Osteoblast (primary cell): ENCODE measurements at places on chromosomes 1 and 21. TPM values are rescaled to one million over a fixed set of nuclear protein-coding genes. Genes with fewer than 3 reads are reported as not detected.

- no peak overlapping the region for H3K4me3 ChIP-seq
- DNase-seq = no peak
- H3K36me3 ChIP-seq = no peaks in the 10 kb centered on the region
- no peaks in the 10 kb centered on the region for H3K4me1 ChIP-seq
- peaks cover 2% of the 10 kb centered on the region for H3K27me3 ChIP-seq
Measured at GRCh38 chr21:42176859-42177258, 42.1 kb upstream of the ABCG1 start.

DNA sequence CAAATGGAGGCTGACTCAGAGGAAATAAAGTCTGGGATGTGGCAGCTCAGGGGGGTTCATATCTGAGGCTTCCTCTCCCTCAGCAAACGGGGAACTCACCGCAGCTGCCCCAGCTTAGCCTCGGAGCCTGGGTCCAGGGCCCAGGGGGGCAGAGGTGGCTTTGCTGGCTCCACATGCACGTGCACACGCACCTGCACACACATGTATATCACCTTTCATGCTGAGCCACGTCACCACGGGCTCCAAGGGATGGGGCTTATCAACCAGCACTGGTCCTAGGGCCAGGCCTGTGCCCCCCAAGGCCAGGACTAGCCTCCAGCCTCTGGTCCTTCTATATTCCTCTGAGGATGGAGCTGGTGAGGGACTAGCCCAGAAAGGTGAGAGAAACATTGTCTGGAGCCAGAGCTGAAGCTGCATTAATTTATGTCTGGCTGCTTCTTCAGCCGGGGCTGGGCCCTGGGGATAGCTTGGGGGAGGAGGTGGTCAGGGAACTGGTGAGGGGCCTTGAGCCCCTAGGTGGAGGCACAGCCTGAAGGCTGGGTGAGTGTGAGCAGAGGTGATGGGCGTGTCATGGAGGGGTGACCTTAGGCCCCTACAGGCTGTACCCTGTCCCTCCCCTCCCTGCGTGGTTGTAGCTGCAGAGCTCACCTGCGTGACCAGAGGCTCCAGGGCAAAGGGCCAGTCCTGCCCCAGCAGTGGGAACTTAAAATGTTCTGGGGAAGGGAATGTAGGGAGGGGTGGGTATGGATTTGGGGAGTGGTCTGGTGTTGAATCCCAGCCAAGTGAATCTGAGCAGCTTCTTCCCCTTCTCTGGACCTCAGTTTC lies 520.8 kb downstream of the PTPRU start:
- no peak overlapping the region for H3K27ac ChIP-seq
- peaks cover 3% of the 10 kb centered on the region for H3K27me3 ChIP-seq
- no peak overlapping the region for H3K4me3 ChIP-seq
- no peak for DNase-seq

- H3K36me3 ChIP-seq = no peaks in the 10 kb centered on the region
- no peaks in the 10 kb centered on the region for H3K27me3 ChIP-seq
- peaks cover 55% of the 10 kb centered on the region for H3K4me1 ChIP-seq
- peak; percentile 93 for DNase-seq
Measured at GRCh38 chr21:32423320-32424190, 11.0 kb downstream of the EVA1C start.

DNA sequence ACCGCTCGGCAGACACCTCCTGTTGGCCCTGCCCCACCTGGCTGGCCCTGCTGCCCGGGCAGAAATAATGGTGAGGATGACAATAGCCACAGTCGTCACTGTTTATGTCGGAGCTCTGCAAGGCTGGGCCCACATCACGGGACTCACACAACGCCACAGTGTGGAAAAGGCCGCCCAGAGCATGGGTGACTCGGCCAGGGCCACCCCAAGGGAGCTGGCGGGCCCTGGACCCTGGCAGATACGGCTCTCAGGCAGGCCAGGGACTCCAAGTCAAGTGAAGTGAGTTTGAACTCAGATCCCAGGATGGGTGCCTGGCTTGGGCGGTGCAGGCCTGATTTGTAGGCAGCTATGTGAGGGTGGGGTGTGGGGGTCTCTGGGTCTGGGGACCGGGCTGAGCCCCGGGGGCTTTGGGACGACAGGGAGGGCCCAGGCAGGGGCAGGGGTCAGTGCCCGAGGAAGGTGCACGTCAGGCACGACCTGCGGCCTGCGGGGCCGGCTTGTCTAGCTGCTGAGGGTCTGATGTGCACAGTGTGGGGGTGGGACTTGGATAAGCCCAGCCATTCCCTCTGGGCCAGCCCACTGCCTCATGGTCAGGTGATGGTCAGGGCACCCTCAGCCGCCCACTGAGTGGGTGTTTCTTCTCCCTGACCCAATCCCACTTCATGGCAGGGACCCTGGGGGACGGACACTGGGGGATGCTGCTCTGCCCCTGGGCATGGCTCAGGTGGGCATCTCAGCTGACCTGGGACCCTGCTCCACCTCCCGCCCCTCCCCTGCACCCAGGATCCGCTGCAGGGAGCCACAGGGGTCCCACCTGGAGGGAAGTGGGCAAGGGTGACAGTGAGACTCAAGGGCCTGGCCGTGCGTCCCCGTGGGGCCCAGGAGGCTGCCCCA lies 1.0 kb downstream of the RNF223 start:
- peaks cover 11% of the 10 kb centered on the region for H3K27me3 ChIP-seq
- no peaks in the 10 kb centered on the region for H3K4me1 ChIP-seq
- H3K4me3 ChIP-seq = no peak overlapping the region
- no peak overlapping the region for H3K27ac ChIP-seq

DNA sequence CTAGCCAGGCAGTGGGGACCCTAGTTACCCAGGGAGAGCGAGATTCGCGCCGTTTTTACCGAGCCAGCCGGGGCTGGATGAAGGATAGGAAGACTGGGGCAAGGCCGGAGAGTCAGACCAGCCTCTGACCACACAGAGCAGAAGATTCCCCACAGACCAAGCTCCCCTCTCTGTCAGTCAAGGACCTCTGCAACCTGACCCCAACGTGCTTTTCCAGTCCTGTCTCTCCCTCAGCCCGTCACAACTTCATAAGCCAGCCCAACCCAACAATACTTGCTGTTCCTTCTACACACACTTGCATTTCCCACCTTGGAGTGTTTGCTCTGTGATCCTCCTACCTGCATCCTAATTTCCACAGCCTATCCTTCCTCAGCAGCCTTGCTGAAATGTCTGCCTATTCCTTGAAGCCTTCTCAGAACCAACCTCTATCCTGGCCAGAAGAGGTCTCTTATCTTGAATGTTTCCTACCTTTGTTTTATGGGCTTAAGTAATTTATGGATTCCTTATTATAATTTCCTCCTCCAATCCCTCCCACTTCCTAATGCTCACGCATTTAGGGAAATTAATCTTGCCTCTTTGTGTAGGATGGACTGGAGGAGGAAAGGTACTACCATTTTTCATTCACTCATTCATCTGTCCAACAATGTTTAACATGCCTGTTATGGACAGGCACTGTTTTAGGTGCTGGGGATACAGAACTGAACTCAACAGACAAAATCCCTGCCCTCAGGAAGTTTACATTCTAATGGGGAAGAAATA lies at the start of gene GSTM3:
GSTM3 (minus strand) TSS at position 424 of the 759 bp plus-strand sequence. CDS start 751 bp downstream, outside the sequence.
- peaks cover 6% of the 10 kb centered on the region for H3K4me1 ChIP-seq
- peak within 1 kb of the TSS; percentile 45 for H3K27ac ChIP-seq
- no peak for DNase-seq
- peaks cover 20% of the 10 kb centered on the region for H3K36me3 ChIP-seq

DNA sequence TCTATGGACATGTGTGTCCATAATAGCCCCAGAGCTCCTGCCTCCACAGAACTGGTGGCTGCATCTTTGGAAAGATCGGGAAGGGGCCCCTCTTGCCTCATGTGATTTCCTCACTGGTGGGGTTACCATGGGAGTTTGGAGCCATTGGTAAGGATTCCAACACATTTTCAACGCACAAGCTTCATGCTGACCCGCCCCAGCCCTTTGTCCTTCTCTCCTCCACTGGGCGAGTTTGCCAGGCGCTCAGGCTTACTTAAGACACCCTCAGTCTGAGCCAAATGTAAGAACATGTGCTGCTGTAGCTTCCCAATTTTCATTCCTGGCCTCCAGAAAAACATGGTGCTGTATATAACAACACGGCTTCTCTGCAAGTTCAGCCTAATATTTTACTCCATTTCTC lies 72.4 kb downstream of the ATP5PO start:
- no peak overlapping the region for H3K4me3 ChIP-seq
- peaks cover 7% of the 10 kb centered on the region for H3K36me3 ChIP-seq
- no peak for DNase-seq
- H3K4me1 ChIP-seq = peaks cover 3% of the 10 kb centered on the region
- no peak overlapping the region for H3K27ac ChIP-seq
- no peaks in the 10 kb centered on the region for H3K27me3 ChIP-seq

Gene CFAP141
- total RNA-seq = not detected in 2 replicates

DNA sequence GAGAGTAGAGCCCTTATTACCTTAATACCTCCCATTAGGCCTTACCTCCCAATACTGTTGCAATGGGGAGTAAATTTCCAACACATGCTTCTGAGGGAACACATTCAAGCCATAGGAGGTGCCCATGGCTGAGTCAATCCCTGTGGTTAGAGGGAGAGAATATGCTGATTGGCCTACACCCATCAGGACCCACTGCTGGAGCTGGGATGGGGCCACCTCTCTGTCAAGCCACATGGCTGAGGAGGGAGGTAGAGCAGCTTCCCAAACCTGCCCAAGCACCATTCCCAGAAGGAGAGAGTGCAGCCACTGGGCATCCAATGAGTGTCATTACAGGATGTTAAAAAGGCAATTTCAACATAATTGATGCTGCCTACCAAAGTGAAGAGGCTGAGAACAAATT lies 228.1 kb downstream of the C1orf94 start:
- no peaks in the 10 kb centered on the region for H3K36me3 ChIP-seq
- DNase-seq = no peak
- no peak overlapping the region for H3K27ac ChIP-seq

DNA sequence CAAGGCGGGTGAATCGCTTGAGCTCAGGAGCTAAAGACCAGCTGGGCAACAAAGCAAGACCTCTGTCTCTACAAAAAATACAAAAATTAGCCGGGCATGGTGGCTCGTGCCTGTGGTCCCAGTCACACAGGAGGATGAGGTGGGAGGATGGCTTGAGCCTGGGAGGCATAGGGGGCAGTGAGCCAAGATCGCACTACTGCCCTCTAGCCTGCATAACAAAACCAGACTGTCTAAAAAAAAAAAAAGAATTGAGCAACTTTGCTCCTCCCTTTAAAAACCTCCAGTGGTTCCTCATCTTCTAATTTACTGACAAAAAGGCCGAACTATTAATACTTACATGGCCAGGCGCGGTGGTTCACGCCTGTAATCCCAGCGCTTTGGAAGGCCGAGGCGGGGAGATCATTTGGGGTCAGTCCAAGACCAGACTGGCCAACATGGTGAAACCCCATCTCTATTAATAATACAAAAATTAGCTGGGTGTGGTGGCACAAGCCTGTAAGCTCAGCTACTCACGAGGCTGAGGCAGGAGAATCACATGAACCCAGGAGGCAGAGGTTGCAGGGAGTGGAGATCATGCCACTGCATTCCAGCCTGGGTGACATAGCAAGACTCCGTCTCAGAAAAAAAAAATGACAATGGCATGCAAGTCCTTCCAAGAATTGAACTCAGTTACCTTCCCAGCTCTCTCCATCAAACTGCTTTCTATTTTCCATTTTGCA lies 4.4 kb downstream of the ACBD3 start:
- peak overlapping the region; percentile 39 for H3K4me3 ChIP-seq
- no peaks in the 10 kb centered on the region for H3K27me3 ChIP-seq
- H3K4me1 ChIP-seq = peaks cover 21% of the 10 kb centered on the region

DNA sequence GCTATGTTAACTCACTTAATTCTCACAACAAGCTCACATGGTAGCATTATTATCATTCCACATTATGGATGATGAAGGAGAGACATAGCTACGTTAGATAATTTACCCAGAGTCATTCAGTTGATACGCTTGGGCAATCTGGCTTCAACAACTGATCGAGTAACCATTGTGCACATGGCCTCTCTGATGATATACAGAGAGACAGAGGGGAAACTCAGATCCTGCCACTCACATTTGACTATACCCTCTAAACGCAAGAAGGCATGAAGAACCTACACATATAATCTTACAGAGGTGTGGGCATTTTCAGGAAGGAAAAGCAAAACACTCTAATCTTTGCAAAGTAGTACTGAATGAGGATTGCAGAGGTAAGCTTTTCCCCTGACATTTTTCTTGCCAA lies 360.1 kb downstream of the BARHL2 start:
- H3K27ac ChIP-seq = no peak overlapping the region
- H3K4me1 ChIP-seq = no peaks in the 10 kb centered on the region
- no peaks in the 10 kb centered on the region for H3K27me3 ChIP-seq
- no peak for DNase-seq
- no peak overlapping the region for H3K4me3 ChIP-seq

GRCh38 chr1:244075247-244075722 lies 24.2 kb downstream of the ZBTB18 start:
- peak overlapping the region; percentile 18 for H3K4me3 ChIP-seq
- H3K36me3 ChIP-seq = no peaks in the 10 kb centered on the region
- H3K27me3 ChIP-seq = peaks cover 31% of the 10 kb centered on the region
- no peak for DNase-seq
- no peak overlapping the region for H3K27ac ChIP-seq

GRCh38 chr1:70504176-70504820 lies 93.2 kb downstream of the CTH start:
- no peak for DNase-seq
- H3K4me3 ChIP-seq = no peak overlapping the region
- peaks cover 4% of the 10 kb centered on the region for H3K4me1 ChIP-seq
- no peaks in the 10 kb centered on the region for H3K27me3 ChIP-seq

GRCh38 chr1:206685769-206686477 lies 1.2 kb downstream of the MAPKAPK2 start:
- H3K27me3 ChIP-seq = peaks cover 16% of the 10 kb centered on the region
- H3K27ac ChIP-seq = peak overlapping the region; percentile 97
- no peaks in the 10 kb centered on the region for H3K36me3 ChIP-seq
